ENCODE measurements at places on chromosomes 11 and 22. TPM values are rescaled to one million over a fixed set of nuclear protein-coding genes. Genes with fewer than 3 reads are reported as not detected.

CDC42EP2 gene
- 6.5 TPM for total RNA-seq

MS4A10 gene
- total RNA-seq: not detected

OR51I1 gene
- total RNA-seq: 0.38 TPM

SGSM1 gene
- total RNA-seq: 0.15 TPM

MMP13 gene
- not detected for total RNA-seq

TMEM218 gene
- 7.5 TPM for total RNA-seq
